Mesenchymal stem cell (in vitro differentiated cells and primary cell): ENCODE measurements at places on chromosomes 13 and 19.

DNA sequence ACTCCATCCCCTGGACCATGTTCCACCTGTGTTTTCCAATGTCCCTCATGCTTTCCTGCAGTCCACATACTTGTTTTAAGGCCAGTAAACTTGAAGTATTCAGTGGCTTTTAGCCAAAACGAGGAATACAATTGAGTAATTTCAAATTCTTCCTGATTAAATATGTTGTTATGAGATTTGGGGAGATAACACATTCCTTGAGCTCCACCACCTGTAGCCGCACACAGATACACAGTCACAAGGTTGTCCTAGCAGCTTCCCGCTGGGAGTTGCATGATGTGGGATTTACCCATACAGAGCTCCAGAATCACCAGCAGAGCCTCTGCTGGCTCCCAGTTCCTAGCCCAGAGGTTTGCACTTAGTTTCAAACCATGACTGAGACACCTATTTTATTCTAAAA is 53.6 kb upstream of the FRY start:
- no peak for DNase-seq

DNA sequence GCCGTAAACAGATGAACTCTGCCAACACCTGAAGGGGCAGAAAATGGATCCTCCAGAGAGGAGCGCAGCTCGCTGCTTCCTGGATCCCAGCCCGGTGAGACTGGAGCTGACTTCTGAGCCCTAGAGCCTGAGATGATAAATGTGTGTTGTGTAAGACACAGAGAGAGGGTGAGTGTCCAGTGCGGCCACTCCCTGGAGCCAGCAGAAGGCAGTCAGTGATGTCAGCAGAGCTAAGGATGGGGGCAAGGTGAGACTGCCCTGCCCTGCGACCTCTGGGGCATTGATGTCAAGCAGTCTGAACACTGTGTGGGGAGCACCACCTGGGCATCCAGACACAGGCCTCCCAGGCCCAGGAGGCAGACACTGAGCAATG is 9.7 kb upstream of the SLC35E1 start:
- no peak for DNase-seq

DNA sequence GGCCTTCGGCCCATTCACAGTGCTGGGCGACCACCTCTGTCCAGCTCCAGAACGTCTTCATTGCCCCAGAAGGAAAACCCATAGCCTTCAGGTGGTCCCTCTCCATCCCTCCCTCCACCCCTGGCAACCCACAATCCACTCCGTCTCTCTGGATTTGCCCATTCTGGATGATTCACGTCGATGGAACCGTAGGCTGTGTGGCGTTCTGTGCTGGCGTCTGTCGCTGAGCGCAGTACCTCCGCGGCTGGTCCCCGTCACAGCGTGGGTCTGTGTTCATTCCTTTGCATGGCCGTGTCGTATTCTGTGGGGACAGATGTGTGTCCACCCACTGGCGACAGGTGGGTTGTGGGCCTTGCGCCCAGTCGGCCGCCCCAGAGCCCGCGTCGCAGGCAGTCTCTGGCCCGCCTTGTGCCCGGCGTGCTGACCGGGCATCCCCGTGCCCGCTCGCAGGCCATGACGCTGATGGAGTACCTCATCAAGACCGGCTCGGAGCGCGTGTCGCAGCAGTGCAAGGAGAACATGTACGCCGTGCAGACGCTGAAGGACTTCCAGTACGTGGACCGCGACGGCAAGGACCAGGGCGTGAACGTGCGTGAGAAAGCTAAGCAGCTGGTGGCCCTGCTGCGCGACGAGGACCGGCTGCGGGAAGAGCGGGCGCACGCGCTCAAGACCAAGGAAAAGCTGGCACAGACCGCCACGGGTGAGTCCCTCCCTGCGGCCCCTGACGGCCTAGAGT is 10.1 kb downstream of the EPN1 start:
- DNase-seq: no peak

DNA sequence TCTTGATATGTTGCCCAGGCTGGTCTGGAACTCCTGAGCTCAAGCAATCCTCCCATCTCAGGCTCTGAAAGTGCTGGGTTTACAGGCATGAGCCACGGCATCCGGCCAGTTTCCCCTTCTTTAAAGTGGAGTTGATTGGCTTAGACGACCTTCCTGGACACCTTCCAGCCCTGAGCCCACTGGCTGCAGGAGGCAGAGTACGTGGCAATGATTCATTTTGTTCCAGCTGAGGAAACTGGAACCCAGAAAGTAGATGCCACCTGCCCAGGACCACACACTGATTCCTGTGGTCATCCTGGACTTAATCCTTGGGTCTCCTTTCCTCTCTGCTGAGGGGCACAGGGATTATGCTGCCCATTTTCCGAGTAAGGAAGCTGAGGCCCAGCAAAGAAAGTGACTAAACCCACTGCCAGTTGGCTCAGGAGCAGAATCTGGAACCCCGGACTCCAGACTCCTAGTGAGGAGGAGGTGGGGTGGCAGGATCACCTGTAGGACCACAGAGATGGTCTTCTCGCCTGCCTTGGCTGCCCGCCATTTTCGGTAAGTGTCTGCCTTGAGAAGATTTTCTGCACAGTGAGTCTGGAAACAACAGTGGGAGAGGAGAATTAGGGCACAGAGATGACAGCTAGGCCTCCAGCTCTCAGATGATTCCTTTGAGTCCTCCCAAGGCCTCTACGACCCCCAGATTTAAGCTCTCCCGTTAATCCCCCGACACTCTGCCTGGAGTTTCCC is 737 bp downstream of the XRCC1 start:
- no peak for DNase-seq

DNA sequence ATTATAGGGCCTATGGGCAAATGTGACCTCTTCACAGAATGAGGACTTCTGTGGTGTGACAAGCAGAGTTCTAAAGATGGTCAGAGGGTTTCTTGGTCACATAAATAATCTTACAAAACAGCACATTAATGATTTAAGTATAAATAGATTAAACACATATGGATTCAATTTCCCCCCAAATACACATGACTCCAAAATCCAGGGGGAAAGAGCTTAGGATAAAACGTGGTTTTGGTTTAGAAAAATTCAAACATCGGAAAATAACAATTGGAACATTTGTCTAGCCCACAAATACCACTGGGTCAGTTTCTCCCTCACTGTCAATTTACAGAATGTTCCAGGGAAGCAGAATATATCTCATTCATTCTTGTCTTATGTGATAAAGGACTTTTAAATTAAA is 283.1 kb downstream of the COG6 start:
- DNase-seq: no peak

- DNase-seq: no peak
Measured at GRCh38 chr13:84431646-84432045, 549.4 kb upstream of the SLITRK1 start.

DNA sequence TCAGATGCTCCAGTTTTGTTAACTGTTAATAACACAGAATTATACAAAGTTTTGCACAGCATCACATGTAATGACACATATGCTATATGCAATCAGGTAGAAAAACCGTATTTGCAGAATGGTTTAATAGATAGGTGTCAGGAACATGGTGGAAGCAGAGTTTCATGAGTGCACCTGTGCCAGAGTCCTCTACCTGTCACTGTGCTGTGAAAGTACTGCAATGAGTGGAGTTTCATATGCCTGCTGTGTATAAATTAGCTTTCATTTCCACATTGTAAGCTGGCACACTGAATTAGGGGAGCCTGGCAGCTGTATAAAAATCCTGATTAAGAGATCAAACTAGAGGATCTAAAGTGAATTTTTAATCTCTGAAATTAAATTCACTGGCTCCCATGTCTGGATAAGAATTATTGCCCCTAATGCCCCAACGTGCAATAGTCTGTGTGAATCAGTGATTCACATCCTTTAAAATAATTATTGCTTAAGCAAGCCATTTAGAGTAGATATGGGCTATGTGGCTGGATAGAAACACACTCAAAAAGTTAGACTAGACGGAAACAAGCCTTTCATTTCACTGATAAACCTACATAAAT is 8.5 kb upstream of the EEF1AKMT1 start:
- no peak for DNase-seq

GRCh38 chr19:56142087-56142787 is 1.1 kb downstream of the ZNF444 start:
- DNase-seq: no peak

DNA sequence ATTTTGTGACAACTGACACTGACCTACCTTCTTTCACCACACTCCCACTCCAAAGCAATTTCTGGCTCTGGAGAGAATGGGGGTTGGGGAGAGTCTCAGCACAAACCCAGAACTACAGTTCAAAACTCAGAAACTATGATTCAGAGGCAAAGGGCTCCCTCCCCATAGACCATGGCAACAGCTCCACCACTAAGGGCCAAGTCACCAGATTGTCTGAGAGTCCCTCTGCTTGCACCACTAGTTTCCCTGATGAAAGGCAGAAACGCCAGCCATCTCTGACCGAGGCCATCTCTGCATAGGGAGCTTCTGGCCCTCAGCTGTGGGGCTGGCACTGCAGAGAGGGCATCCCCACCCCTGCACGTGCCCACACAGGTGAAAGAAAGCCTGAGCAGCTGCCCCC is 112.4 kb upstream of the VSTM2B start:
- DNase-seq: no peak
